ENCODE measurements at places on chromosomes 11 and 22.

DNA sequence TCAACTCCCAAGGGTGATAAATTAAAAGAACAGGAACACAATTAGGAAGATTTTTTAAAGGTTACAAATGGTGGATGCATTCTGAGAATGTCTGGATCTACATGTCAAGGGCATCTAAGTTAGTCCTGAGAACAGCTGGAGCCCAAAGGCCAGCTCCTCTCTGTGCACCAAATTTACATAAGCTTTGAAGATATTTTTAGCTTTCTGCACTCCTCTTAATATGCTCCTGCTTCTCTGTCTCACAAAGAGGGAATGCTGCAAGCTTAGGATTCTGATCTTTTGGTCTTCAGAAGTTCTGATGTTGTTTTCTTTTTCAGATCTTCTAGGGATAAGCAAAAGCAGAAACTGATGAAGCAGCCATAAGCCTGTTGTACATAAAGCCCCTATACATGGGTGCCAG, 309.8 kb upstream of the NCAM1 start:
- DNase-seq, result no peak

DNA sequence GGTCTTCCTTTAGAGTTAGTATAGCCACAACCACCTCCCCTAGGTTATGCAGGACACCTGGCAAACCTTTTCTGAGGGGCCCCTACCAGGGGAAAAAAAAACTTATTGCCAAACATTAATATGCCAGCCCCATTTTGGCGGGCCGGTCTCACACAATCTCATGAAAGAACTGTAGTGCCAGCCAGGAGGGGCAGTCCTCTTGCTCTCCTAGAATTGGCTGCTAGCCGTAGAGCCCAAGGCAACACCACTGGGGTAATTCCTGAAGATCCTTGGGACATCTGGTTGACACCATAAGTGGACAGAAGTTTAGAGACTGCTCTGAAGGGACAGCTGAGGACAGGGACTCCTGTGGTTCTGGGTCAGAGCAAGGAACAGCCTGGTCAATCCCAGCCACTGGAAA, 24.2 kb downstream of the NAV2 start:
- no peak for DNase-seq

DNA sequence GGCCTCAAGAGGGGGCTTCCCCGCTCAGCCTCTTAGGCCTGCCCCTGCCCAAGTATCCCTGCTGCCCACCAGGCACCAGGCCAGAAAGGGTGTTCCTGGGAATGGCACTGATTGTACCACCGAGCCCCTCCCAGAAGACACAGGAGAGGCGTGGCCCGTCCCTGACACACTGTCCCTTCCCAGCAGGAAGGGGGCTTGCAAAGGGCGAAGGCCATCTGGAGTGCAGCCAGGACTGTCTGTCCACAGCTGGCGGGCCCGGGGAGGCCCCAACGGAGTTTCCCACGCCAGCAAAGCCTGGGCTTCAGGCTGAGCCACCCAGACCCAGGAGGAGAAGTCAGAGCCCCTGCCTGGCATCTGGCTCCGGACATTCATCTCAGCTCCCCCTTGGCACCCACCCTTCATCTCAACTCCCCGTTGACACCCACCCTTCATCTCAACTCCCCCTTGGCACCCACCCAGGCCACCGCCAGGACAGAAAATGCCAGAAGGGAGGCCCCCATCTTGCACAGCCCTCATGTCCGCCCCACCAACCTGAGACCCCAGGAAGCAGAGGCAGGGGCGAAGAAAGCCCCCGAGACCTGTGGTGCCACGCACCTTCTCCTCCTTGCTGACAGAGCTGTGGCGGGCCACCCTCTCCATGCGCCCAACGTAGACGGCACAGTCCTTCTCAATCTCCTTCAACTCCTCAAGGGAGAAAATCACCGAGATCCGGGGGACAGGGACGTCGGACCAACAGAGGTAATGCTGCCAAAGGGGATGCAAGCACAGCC, 19.4 kb downstream of the TUBGCP6 start:
- no peak for DNase-seq

DNA sequence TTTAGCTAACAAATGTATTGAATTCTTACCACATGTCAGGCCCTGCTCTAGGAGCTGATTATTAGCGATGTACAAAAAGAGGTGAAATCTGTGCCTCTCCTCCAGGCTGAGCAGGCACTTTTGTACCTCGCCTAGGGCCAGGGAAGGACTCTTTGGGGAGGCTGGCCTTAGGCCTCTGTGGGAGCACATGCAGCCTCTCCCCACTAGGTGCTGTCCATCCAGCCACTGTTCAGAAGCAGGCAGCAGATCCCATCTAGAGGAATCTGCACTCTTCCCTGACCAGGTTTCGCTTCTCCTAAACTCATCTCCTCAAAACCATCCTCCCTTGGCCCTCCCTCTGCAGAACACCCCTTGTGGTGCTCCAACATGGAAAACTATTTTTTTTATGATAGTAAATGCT, 51.9 kb upstream of the WT1 start:
- no peak for DNase-seq

DNA sequence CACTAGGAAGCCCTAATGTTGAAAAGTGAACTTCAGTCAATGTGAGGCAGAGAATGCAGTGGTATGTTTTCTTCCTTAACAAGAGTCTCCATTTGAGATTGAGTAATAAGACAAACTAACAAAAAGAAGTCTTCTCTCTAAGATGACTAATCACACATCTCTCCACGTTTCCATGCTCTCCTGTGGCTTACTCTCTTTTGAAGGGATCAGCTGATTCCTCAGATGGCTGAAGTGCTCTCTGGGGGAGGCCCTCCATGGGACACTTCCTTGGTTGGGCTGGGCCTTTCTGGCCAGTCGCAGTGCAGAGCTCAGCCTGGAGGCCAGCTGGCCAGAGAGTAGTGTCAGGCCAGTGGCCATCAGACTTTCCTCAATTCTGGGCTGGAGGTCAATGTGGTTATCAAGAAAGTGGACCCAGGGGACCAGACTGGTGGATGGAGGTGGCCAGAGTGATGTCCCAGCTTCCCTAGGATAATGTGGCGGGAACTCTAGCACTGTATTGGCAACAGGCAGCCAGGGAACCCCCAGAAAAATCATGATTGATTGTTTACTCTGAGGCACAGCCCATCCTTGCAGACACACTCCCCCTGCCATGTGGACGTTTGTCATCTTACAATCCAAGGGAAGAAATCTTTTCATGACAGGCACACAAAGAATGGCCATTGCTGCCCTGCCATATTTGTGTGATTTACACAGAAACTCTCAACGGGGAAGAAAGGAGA, 14.5 kb downstream of the CSRP3 start:
- DNase-seq, result no peak

GRCh38 chr11:128593281-128593680, 5.9 kb upstream of the ETS1 start:
- no peak for DNase-seq

DNA sequence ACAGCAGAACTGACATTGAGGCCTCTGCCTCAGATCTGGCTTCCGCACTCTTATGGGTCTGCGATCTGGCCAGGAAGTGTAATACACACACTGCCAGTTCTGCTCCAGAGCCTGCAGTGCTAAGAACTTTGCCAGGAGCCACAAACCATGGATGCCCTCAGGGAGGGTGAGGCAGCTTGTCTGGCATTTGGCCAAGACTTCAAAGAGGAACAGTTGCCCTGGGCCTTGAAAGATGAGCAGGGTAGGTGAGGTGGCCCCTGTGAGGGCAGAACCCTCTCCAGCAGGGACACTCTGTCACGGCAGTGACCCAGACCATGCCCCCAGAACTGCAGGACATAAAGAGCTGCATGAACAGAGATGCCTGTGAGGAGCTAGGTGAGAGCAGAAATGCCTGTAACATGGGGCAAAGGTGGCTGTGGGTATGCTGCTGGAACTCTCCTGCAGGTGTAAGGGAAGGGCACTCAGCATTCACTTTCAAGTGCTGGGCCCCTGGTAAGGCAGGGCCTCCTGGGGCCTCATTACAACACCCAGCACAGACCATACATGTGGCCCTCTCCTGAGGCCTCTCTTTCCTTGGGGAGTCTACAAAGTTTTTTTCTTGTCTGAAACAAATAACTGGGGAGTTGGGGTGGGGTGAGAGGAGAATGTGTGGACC, 47.3 kb downstream of the NEU3 start:
- DNase-seq, result peak; percentile 44

- DNase-seq, result no peak
Observed at GRCh38 chr22:34885852-34886251, 180.1 kb upstream of the ISX start.

DNA sequence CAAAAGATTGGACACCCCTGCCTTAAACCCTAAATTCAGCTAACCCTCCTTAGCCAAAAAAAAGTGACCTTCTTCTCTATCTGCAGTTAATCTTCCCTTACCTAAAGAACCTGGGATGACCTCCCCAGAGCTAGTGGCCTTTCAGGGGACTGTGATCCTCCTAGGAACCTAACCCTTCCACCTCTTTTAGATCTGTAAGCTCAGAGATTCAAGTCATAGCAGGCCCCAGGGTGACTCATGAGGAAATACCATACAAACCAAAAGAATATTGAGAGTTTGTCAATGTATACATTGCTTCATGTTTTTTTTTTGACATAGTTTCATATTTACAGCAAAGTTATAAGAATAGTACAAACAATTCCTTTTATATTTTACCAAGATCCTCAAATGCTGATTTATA, 38.3 kb upstream of the CXCR5 start:
- DNase-seq, result no peak

GRCh38 chr11:108160970-108161566, 39.7 kb downstream of the ACAT1 start:
- DNase-seq, result no peak

DNA sequence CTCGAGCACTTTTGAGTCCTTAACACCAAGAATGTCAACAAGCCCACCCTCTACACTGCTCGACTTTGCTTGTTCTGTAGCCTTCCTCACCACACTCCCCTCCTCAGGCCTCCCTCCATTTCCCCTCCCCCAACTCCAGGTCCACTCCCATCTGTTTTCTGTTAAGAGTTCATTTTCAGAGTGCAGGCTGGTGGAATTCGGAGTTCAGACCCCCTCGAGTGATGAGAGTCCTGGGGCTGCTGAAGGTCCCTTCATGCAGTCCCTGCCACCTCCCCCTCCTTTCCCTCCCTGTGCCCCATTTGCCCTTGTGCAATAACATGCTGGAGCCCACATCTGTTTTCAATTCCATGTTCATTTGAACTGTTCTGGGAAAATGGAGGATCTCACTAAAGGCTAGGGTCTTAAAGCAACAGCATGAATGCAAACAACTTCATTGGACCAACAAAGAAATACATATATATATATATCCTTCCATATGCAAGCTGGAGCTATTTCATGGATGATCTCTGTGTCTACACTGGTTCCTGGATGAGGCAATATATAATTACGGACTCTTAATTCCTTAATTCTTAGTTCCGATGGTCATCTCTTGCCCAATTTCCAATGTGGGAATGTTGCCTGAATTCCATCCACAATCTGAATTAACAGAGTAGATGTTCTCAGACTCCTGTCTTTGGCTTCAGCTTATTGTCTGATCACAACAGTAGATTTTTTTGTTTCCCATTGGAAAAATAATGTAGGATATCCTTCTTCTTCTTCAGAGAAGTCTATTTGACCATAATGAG, 340.4 kb downstream of the ETS1 start:
- DNase-seq, result no peak

DNA sequence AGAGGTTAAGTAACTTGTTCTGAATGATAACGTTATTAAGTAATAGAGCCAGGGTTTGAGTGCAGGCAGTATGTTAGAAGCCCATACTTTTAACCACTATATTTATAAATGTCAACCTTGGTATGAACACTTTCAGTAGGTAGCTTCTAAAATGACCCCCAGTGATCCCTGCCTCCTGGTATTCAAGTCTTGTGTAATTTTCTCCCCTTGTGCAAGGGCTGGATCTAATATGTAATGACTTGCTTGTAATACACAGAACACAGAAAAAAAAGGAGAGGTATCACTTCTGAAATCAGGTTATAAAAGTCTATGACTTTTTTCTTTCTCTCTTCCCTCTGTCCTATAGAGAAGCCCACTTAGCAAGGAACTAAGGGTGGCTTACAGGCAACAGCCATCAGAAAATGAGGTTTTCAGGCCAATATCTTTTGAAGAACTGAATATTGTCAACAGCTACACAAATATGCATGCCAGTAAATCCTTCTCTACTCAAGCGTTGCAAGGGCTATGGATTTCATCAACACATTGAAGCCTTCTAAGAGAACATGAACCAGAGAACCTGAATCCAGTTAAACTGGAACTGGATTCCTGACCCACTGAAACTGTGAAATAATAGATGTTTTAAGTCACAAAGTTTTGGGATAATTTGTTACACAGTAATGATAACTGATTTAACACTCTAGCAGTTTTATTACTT, 712.3 kb downstream of the METTL15 start:
- no peak for DNase-seq
